Stimulated activated CD8-positive, alpha-beta memory T cell treated with anti-CD3 and anti-CD28 coated beads, Interleukin-7, amount 100 ng/mL, for 1 hour (primary cell): ENCODE measurements at places on chromosomes 16 and 17.

GRCh38 chr16:83095941-83096692 lies 469.3 kb downstream of the CDH13 start:
- DNase-seq, result no peak

- no peak for DNase-seq
Observed at GRCh38 chr16:3135126-3135715, 392 bp downstream of the ZNF213 start.

- no peak for DNase-seq
Observed at GRCh38 chr17:69959283-69959682, 115.7 kb upstream of the KCNJ16 start.

- no peak for DNase-seq
Observed at GRCh38 chr16:48126801-48127644, 28.8 kb downstream of the ABCC12 start.

DNA sequence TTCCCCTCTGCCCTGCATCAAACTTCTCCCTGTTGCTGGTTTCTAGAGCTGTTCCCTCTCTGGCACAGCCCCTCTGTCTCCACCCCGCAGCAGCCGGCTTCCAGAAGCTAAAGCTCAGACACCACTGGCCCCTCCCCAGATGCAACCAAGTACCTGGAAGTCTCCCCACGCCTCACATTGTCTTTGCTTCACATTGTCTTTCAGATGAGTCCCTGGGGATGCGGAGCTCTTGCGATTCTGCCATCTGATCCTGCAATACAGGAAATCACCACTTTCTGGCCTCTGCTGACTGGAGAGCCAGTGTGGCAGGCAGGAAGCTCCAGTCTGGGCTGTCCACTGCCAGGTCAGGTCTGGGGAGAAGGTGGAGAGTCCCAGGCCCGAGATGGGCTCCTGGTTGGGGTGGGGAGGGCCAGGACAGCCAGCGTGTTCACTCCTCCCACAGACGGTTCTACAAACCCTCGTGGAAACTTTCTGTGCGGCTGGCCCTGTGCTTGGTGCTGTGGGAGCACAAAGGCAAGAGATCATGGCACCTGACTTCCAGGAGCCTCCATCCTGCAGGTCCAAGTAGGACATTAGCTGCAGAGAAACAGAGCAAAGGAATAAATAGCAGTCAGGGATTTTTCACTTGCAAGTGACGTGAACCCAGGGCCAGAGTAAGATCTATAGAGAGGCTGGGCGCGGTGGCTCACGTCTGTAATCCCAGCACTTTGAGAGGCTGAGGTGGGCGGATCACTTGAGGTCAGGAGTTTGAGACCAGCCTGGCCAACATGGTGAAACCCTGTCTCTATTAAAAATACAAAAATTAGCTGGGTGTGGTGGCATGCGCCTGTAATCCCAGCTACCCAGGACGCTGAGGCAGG lies 47.9 kb upstream of the MAP3K14 start:
- no peak for DNase-seq

GRCh38 chr17:30345527-30346075 lies 11.7 kb upstream of the TMIGD1 start:
- no peak for DNase-seq

DNA sequence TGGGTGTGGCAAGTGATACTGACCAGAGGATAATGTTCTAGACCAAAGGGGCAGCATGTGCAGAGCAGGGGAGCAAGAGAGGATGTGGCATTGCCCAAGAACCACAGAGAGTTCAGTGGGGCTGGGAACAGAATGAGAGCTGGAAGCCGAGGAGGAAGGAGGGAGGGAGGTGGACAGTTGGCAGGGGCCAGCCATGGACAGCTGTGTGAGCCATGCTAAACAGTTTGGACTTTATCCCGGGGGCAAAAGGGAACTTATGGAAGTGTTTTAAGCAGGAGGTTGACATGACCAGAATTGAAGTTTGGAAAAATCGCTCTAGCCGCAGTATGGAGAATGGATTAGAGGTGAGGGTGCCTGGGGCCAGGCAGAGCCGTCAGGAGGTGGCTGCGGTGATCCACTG lies 29.4 kb upstream of the TMEM132E start:
- DNase-seq, result no peak

DNA sequence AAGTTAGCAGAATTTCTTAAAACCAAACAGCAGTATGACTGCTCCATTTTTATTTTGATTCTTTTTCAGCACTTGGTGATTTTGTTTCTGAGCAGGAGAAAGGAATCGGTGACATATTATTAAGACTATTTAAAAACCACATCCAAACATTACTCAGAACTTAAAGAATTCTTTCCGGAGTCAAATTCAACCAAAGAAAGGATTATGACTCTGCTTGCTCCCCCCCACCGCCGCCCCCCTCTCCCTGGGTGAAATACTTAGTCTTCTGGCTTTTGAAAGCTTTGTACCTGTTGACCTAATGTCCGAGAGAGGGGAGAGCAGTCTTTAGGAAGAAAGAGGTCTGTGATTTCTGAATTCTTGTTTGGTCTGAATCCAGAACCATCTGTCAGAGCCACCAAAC lies 17.9 kb upstream of the COL1A1 start:
- DNase-seq, result no peak
